ENCODE measurements at places on chromosomes 3 and 15.

- DNase-seq: no peak
These were observed 969.6 kb upstream of the ALCAM start for GRCh38 chr3:104396974-104397669.

- no peak for DNase-seq
These were observed 16.9 kb upstream of the TIPARP start for GRCh38 chr3:156657440-156657839.

DNA sequence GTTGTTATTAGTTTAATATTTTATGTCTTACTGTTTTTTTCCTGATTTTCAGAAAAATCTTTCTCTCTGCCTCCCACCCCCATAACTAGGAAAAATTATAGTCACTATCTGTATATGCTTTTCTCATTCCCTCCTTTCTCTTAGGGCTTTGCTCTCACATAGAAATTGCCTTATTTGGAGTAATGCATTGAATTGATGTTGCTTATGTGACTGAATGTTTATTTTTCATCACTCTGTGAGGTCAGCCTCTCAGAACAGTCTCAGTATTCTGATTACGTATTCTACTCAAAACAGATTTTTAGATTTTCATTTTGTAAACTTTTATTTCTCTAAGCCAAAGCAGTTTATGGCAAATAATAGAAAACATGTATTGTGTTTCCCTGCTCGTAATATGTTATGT is 121.0 kb downstream of the SLMAP start:
- no peak for DNase-seq

DNA sequence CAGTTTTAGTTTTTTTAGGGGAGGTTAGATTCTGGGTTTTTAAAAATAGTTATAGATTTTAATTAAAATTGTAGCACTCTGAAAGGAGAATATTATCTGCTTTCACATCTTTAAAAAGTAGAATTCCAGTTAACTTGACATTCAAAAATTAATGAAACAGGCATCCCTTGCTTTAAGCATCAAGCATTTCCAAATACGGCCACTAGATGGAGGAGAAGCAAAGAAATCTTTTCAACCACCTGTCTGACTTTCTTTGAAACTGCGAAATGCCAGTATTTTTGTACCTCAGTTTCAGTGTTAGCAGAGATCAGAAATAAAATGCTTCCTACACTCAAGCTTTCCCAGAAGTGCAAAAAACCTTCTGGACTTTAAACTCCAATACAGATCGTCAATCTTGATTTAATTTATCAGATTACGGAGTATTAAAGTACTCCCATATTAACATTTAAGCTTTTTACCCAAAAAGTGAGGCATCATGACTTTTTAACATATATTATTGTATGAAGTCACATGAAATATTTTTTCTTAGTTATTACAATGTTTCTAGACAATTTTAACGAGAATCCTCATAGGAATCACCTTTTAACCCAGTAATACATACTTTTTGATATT is 153.3 kb downstream of the P3H2 start:
- peak; percentile 21 for DNase-seq

DNA sequence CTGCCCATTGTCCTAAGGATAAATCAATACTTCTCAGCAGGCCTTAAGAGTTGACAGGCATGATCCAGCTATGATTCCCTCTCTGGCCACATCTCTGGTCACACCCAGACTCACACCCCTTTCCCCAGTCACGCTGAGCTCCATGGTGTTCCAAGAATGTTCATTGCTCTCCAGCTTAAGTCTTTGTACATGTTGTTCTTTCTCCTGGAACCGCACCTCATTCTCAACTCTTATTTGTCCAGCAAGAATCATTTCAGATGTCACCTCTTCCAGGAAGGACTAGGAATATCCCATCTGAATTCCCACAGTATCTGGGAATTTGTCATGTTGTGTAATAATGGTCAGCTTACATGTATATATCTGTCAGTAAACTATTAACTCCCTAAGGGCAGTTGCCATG is 118.3 kb upstream of the GALNT15 start:
- DNase-seq: no peak

DNA sequence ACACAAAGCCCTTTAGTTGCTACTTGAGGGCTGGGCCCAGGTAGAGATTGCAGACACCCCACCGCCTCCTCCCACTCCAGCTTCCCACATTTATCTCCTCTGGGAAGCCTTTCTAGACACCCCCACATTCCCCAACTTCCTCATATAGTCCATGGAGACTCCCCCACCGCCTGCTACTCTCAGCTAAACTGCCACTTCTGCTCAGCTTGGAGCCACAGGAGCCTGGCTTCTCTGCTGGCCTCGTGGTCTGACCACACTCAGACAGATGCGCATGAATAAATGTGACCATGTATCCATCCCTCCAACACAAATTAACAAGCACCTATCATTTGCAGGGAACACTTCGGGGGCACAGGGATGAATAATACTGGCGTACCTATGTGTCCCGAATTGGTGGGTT is 10.5 kb upstream of the ACSBG1 start:
- no peak for DNase-seq

DNA sequence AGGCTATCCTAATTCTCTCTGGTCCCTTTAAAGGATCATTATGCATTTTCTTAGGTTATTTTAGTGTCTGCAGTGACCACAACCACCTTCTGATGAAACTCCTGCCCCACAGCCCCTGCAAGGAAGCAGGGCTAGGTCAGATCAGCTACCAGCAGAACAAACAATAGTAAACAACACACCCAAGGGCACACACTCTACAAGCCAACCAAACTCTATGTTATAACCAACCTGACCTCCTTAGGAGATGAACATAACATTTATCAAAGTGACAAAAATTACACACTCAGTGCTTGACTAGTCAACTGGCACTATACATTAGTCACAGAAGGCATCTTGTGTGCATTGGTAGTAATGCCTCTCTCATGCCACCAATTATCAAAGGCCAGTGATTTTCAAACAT is 17.3 kb downstream of the DENND6A start:
- no peak for DNase-seq

DNA sequence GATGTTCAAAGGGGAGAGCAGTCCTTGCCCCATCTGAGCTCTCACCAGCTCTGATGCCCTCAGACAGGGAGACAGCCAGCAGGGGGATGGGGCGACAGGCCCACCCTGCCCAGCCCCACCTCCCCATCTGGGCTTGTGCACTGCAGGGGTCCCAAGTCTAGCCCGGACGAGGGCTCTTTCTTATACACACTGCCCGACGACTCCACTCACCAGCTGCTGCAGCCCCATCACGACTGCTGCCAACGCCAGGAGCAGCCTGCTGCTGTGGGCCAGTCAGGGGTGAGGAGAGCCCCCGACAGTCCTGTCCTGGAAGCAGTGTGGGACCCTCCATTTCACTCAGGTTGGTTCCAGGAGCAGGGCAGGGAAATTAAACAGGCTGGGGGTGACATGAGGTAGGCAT is 73.9 kb downstream of the BOC start:
- DNase-seq: no peak

DNA sequence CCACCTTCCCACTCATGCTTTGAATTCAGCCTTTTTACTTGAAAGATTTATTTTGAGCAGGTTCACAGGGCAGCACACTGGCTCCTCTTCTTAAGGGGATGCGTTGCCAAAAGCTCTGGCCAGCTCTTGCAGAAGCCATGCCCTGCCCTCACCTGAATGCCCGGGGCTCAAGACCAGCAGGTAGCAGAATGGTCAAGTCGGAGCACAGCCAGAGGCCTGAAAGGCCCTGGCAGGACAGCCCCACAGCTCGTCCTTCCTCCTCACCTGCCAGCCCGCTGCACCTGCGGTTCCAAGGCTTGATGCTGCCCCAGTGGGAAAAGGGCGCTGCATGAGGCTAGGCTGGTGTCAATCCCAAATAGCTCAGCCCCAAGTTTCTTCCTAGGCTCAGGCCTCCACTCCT is 13.1 kb downstream of the CA12 start:
- no peak for DNase-seq

GRCh38 chr3:107377151-107377550 is at the start of gene CCDC54:
Gene CCDC54, plus strand, starts transcription at chr3:107377439. Its CDS starts 149 bp downstream, at chr3:107377588.
- no peak for DNase-seq

All from GM19239 (cell line).